Fibroblast of skin of right biceps (primary cell): ENCODE measurements at places on chromosomes 6 and 20.
A peak's percentile ranks its signal among the peaks of the same experiment; 100 is the strongest.

GRCh38 chr20:53828088-53828681 lies 234.5 kb upstream of the ZNF217 start:
- DNase-seq = peak; percentile 98

GRCh38 chr6:15823838-15824414 lies 161.1 kb upstream of the DTNBP1 start:
- DNase-seq = no peak

DNA sequence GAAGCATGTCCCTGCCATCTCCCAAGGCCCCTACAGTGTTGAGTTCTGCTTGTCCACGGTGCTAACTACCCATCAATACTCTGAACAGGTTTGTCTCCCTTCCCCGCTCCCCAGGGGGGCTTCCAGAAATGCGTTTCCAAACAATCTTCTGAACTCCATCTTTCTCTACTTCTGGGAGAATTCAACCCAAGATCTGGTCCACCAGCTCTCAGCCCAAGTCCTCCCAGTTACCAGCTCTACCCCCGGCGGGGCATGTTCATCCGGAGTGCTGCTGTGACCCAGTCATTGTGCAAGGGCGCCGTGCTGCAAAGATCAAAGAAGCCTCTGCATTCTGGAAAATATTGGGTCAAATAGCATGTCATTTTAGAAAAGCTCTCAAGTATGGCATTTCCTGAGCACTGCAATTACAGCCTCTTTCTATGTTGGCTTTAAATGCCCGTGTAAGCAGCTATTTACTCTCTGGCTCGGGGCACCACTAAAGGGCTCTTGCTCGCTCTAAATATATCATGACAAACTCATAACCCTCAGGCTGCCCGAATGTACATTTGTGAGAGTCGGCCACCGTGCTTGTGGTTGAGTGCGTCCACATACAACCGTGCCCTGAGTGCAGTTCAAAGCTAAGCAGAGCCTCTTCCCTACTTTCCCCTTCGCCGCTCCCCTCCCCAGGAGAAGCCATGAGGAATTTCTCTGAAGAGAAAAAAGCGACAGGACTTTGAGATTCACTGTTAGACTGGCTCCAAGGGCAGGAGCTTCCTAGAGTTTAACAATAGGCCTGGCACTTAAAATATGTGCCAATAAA lies 71.6 kb downstream of the BANF2 start:
- no peak for DNase-seq

DNA sequence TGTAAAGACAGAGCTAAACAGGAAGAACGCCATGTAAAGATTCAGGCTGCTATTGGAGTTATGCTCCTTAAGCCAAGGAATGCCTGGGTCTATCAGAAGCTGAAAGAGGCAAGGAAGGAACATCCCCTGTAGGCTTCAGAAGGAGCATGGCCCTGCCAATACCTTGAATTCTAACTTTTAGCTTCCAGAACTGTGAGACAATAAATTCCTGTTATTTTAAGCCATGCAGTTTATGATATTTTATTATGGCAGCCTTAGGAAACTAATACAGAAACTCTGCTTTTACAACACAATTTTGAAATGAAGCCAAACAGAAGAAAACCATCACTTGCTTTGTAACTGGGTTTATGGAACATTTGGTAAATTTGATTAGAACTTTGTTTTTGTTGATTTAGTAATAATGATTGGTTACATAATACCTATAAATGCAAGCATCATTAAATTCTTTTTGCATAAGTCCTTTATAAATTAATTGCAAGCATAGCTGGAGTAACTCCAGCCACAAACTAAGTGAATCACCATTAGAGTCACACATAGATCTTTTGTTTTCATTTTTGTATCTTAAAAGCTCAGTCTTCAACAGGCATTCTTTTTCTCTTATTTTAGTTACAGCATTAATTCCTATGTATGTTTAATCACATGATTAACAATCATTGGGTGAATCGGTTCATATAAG lies 33.5 kb upstream of the TSPYL1 start:
- peak; percentile 40 for DNase-seq

- no peak for DNase-seq
These were observed 61.0 kb downstream of the TCP11 start for GRCh38 chr6:35080016-35080680.

DNA sequence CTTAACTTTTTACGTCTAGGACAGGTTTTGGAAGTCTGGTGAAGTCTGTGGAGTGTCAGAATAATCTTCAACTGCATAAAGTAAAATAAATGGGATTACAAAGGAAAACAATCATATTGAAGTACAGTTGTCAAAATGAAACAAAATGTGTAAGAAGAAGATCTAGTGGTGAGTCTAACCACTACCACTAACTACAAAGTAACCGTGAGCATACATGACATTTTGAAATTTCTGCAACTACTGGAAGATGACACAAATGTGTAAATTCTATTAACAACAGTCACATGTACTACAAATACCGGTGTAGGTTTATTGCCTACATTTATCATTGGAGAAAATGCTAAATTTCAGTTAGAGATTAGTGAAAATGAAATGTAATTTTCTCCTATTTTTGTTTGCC lies 29.7 kb downstream of the VPS52 start:
- no peak for DNase-seq

GRCh38 chr6:129100164-129100563 lies 217.2 kb downstream of the LAMA2 start:
- no peak for DNase-seq

GRCh38 chr20:61998343-61999121 lies 67.1 kb downstream of the TAF4 start:
- no peak for DNase-seq

DNA sequence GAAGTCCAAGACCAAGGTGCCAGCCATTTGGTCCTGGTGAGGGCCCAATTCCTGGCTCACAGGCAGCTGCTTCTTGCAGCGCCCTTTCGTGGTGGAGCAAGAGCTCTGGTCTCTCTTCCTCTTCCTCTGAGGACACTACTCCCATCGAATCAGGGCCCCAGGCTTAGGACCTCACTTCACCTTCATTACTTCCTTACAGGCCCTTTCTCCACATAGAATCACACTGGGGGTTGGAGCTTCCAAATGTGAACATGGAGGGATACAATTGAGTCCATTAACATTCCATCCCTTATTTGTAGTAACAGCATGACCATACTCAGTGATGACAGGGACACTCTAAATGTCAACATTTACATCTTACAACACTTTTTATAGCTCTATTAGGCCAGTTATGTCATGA lies 2.3 kb downstream of the RAMACL start:
- DNase-seq = peak; percentile 64

- no peak for DNase-seq
These were observed 441.8 kb downstream of the PTPRT start for GRCh38 chr20:42747765-42748411.

DNA sequence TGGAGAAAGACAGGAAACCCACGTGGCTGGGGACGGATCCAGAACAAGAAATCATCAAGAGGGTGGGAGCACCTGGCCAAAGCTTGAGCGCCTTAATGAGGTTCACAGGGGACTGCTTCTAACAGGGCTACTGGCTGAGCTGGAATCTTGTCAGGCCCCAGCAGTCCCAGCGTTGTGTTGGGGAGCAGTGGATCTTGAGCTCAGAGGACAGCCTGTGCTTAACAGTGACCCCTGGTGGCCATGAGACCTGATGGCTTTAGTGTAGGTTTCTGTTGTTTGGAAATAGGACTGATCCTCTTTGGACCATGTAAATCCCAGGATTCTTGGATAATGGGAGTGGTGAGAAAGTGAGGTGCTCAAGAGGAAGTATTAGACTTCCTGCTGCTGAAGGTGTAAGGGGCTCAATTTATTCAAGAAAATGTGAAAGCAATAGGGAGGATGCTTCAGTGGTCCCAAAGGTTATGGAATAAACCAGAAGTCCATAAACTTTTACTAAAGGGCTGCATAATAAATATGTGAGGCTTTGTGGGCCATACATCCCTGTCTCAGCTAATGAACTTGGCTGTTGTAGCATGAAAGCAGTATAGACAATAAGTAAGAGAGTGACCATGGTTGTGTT lies 216.2 kb downstream of the NFATC2 start:
- DNase-seq = peak; percentile 62

- DNase-seq = peak; percentile 76
These were observed 764 bp upstream of the SNAP25 start for GRCh38 chr20:10217721-10218410.

DNA sequence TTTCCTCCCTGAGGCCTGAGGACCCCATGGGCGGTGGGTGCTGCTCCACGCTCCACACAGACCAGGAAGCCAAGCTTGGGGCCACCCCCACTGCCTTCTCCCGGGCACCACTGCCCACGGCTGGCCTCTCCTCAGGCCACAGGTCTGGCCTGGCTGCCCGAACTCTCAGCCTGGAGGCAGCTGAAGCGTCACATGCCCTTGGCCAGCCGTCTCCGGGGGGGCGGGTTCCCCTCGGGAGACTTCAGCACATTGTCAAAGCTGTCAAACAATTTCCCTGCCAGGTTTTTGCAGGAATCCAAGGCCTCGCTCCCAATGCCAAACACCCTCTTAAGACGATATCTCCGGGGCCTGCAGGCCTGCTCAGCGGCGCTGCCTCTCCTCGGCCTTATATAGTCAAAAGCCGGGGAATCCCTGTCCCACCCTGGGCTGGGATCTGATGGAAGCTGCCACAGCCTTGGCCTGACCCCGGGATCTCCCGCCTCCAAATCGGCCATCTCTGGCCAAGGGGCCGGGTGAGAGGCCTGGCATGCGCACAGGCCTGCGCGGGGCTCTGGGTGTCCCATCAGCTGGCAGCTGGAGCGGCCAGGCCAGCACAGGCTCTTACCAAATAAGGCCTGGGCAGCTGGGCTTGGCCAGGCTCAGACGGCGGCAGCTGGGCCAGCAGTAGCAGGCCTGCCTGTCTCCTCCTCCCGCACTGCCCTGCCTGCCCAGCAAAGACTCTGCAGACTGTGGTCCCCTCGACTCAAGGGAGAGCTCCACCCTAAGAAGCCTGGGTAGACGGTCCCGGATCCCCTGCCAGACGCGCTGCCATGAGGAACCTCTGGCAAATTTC lies 49.7 kb downstream of the RBM38 start:
- no peak for DNase-seq

- DNase-seq = no peak
These were observed 26.7 kb downstream of the LATS1 start for GRCh38 chr6:149691201-149691600.

DNA sequence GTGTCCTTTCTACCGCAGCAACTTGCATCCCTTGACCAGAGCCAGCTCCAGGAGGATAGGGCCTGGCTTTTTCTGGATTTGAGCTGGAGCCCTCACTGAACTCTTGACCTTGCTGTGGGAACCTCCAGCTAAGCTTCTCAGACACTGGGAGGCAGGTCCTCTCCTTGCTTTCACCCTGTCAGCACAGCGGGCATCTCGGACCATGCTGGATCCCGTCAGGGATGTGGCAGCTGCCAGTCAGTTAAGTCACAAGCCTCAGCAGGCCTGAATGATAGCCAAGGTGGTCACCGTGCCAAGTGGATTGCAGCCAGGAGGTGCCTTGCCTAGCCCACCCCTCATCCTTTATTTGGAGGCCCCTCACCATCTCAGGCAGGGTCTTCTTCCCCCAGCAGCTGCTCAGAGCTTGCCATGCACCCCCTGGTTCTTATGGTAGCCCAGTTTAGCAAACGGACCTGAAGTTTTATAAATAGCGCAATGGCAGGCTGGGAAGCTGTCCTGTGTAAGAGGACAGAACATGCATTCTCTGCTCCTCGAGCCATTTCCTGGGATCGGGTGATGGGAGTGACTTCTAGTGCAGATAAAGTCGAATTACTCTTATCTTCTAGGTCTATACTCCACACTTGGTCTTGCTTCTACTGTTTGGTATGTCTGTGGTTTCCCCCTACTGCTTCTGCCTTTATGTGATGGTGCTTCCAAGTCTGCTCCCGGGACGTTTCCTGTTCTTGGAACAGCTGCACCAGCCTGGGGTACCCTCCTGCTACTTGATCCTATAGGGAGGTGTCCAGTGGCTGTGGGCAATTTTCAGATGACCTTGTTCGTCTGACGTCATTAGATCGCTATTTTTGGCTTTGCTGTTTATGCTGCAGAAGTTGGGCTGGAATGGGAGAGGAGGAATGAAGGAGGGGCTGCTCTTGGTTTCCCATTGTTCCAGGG lies 7.1 kb upstream of the MYLK2 start:
- DNase-seq = peak; percentile 46

- peak; percentile 27 for DNase-seq
These were observed 329.6 kb downstream of the GJA1 start for GRCh38 chr6:121765060-121765459.

- DNase-seq = no peak
These were observed 65.0 kb downstream of the KIZ start for GRCh38 chr20:21190869-21191268.

- DNase-seq = peak; percentile 65
These were observed 134.0 kb upstream of the ARMC2 start for GRCh38 chr6:108714101-108714765.

- peak; percentile 87 for DNase-seq
These were observed 61.6 kb upstream of the CEP85L start for GRCh38 chr6:118712969-118713368.

DNA sequence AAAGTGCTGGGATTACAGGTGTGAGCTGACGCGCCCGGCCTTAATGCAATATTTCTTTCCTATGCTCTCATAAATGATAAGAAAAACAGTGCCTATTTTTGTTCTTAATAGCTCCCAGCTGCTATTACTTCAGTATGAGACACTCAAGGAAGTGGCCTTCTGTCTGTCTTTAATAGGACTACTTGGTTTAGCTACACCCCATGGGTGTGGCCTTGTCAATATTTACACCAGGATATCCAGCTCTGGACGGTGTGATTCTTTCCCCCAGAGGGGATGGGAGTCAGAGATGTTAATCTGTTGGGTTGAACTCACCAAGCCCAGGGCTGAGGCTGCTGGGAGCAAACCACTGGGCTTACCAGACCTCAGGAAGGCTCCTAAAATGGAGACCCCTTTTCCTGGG lies 134.2 kb downstream of the CEP57L1 start:
- DNase-seq = no peak

DNA sequence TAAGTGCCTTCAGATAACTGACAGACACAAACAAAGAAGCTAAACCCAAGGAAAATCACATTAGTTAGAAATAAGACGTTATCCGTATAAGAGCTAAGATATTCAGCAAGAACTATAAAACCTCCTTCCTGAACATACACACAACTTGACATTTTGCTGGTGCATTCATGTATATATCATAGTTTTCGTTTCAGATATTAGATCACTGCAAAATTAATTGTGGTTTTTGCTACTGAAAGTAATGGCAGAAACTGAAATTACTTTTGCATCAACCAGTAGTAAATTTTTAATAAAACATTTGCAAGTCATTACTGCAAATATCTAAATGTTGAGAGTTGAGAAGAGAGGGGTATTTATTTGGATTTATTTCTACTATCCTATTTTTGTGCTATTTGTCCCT lies 26.1 kb upstream of the KCNQ5 start:
- DNase-seq = no peak

GRCh38 chr6:26358511-26358981 lies 6.5 kb upstream of the BTN3A2 start:
- DNase-seq = no peak
